ENCODE measurements at places on chromosomes 7 and 10.
A peak's percentile ranks its signal among the peaks of the same experiment; 100 is the strongest.

DNA sequence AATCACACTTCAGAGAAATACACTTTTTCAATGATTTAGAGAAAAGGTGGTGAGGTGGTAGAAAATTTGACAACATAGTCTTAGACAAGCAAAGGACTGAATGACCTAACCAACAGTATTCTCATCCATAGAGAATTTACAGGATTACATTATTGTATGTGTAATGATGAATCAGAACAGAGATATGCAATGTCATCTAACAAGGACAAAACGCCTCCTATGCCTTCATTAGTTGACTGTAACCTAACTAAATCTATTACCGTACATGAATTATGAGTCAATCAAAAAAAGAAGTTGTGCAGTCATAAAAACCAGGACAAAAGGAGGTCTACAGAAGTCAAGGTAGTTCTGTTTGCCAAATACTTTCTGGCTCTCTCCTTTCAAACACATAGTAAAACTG, 66.5 kb downstream of the RAB11FIP2 start:
- peak; percentile 93 for DNase-seq

DNA sequence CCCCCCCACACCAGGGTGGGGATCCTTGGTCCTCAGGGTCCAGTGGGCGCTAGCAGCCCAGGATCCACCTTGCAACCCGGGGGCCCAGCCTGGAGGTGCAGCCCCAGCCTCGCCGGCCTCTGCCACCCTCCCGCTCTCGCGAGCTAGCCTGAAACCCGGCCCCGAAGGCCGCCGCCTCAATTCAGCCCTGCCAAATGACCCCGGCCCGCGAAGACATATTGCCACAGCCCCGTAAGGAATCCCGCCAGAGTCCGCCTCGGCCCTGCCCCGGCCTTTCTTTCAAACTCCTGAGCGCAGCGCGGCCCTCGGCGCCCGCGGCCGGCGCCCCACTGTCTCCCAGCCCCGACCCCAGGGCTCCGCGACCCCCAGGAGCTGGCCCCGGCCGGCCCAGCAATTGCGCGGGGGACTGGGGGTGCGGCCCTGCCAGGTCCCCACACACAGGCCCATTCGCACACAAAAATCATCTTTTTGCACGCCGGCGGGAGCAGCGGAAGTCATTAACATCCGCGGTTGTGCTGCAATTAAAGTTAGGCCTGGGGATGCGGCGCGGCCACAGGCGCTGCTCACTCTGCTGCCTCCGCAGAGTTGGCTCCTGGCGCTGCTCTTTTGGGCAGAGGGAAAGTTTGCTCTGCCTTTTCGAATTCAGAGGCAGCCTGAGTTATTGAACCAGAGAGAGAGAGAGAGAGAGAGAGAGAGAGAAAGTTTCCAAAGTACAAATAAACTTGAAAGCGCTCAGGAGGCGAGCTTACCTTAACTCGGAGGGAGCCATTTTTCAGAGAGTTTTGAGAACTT, 4.0 kb downstream of the HOXA5 start:
- DNase-seq: no peak

- DNase-seq: no peak
Observed at GRCh38 chr7:3380886-3381685, 80.0 kb downstream of the SDK1 start.

DNA sequence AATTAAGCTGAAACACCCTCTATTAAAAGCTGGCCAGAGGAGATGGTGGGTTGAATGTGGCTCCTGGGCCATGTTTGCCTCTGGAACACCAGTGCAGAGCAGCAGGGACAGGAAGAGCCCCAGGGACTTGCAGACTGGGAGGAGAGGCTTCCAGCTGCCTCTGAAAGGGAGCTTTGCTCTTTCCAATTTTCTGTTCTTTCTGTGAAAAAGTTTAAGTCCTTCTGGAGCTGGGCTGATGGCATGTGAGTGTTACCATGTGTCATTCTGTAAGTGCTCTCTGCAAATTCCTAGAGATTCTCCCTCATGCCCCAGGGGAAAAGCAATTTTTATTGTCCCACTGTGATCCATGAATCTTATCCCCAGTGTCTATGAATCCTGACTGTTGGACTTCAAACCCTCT, 112.8 kb upstream of the LANCL2 start:
- DNase-seq: peak; percentile 38

GRCh38 chr10:133349160-133349568, 2.0 kb downstream of the PRAP1 start:
- no peak for DNase-seq

DNA sequence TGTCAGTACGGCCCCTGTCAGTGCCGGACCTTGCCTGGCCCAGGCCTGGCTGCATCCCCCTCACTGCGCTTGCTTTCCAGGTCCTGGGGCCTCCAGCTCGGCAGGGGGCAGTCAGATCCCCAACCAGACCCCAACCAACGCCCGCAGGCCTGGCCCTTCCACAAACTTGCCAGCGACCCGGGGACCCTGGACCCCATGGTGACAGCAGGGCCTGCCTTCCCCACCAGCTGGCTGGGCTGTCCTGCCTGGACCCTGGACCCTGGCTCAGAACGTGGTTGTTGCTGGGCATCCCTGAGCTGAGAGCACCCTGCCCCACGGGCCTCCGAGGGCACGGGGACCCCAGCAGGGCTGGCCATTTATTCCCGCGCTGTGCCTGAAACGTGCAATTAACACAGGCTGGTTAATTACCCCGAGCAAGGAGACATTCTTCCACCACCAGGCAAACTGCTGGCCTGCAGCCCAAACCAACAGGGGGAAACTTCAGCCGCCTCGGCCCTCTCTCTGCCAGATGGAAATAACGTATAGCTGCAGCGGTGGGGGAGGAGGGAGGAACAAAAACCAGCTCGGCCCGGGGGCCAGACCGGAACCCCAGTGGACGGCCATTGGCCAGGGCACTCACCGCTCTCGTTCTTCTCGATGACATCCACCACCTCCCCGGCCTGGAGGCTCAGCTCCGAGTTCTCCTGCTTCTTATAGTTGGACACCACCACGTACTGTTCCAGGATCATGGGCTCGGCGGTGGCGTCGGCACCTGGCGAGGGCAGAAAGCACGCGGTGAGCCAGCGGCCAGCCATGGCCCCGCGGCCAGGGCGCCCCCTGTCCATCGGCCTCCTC, 167.1 kb downstream of the NEURL1 start:
- peak; percentile 73 for DNase-seq
